ENCODE measurements at places on chromosomes 11 and 22.

DNA sequence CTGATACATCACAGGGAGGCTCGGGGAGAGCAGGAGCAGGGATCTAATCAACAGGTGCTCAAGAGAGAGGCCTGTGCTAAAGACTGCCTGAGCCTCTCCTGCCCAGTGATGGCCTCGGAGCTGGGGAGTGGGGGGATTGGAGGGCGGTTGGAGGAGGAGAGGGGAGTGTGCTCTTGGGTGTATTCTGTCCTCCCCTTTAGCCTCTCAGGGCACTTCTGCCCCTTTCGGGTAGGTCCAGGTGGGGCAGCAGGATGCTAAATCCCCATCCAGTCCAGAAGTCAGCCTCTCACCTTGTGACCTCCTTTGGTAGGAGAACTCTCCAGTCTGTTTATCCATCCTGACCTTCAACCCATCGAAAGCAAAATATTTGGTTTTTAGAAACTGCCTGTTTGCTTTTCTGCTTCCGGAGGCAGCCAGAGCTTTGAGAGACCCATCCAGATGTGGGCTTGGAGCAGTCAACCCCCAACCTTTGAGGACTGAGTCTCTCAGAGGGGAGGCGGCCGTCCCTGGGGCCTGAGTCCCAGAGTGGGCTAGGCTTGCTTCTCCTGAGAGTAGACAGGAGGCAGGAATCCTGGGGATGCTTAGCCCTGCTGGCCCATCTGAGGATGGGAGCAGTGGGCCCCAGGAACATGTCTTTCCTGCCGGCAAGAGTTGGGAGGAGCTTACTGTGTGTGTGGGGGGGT, 105.2 kb upstream of the SYT13 start:
- DNase-seq = no peak

DNA sequence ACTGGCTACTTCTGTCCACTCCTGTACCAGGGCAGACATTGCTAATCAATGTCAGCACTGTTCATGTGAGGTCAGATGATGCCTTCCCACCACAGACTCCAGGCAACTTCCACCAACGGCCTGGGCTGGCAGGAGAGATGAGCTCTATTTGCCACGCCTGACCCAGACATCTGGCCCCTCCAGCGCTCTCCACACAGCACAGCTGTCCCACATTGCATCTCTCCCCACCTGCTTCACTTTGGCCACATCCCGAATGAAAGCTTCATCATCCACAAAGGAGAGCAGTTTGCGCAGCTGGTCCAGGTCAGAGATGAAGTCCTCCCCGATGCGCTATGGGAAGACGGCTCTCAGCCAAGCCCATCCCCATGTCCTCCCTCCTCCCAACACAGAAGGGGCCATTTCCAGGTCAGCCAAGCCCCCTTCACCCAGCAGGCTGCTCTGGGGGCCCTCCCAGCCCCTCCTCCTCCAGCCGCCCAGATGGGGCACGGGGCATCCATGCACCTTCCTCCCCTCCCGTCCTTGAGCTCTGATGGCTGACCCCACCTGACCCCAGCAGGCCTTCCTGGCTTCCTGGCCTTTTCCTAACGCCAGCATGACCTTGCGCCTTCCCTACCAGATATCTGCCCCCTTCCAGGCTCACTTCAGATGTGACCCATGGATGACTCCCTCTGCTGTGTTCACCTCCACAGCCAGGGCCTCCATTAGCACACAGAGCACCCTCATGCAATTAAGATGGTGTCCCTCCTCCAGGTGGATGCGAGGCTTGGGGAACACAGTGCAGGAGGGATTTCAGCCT, 7.4 kb downstream of the PYGM start:
- no peak for DNase-seq

DNA sequence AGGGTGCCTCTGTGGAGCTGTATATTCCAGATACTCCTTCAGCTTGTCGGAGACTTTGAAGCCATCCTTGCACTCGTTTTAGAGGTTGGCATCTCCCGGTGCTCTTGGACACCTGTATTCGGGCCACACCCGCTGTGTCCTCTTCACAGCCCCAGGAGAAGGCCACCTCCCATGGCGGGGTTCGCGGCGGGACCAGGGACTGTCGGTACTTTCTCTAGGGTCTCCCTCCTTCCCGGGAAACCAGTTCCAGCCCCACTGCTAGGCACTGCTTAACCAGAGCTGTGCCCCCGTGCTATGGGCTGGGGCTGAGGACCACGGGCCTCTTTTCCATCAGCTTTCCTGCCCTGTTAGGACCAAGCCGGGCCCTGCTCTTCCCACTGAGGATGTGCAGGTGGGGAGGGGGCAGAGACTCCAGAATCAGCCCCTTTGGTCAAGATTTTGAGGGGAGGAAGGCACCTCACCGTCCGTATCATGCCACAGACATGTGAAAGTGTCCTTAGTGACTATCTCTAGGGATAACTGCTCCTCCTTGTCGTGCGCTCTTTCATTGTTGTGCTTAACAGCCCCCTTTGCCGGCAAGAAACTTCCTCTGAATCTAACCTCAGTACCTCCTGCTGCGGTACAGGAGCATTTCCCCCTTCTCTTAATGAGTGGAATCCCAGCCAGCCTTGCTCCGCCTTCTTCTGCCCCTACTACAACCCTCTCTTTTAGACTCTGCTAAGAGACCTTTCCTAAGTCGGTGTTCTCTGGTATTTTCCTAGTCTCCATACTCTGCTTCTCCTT, 1.2 kb upstream of the B3GAT1 start:
- no peak for DNase-seq

DNA sequence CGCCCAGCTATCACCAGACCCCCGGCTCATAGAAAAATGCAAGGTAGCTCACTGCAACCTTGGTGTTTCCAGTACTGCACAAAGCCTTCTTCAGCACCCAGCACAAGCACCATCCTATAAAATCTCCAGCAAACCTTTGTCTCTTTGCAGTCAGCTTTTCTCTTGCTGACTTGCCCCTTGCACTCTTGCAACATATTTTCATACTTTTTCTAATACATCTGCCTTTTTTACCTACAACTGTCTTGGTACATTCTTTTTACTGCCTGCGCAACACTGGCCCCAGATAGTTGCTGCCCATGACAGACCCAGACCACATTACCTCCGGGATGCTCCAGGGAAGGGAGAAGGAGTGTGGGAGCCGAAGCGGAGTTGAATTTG, 142.4 kb downstream of the MPPED1 start:
- DNase-seq = no peak

- no peak for DNase-seq
These were observed 48.2 kb upstream of the CEP295 start for GRCh38 chr11:93613231-93613831.

- DNase-seq = no peak
These were observed 29.4 kb downstream of the IFT27 start for GRCh38 chr22:36746375-36746970.
